ENCODE measurements at places on chromosomes 12 and 14.

GRCh38 chr12:56718149-56718548 lies 7.0 kb downstream of the NACA start:
- DNase-seq: no peak

GRCh38 chr14:103280278-103280928 lies 53.6 kb upstream of the EIF5 start:
- no peak for DNase-seq

- DNase-seq: peak; percentile 33
Measured at GRCh38 chr12:106137530-106138356, 1.0 kb downstream of the NUAK1 start.

GRCh38 chr14:104448321-104448720 lies 131.2 kb upstream of the C14orf180 start:
- no peak for DNase-seq

GRCh38 chr12:123363740-123364531 lies 711 bp downstream of the SBNO1 start:
- no peak for DNase-seq

GRCh38 chr12:49200919-49201594 lies 12.2 kb upstream of the TUBA1A start:
- DNase-seq: no peak

DNA sequence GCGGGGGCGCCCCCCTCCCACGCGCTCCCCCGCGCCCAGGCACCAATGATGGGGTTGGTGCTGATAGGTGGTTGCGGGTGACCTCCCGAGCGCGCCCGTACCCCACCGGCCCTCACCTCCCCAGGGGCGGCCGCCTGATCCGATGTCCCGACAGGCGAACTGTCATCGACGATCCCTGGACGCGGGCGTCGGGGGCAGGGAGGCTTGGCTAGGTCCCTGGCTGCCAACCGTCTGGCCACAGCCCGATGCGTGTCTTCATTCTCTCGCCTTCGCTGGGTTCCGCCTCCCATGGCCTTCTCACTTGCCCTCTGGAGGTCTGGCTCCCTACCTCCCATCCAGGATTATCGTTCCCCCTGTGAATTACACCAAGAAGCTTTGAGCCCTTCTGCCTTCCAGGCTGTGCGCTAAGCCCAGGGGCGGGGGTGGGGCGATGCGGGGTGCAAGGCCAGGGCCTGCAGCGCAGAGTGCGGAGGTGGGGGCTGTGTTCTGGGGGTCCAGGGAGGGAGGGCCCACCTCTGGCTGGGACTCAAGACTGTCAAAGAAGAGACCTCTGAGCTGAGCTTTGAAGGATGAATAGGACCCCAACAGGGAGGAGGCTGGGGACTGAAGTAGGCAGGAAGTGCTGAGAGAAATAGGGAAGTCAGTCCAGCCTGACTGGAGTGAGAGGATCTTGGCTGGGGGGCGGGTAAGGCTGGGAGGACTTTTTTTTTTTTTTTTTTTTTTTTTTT lies 7.7 kb upstream of the RACGAP1 start:
- DNase-seq: no peak
